ENCODE measurements at places on chromosomes 7 and 10.

GRCh38 chr7:92682330-92682729 lies 92.1 kb upstream of the FAM133B start:
- peak; percentile 47 for DNase-seq

DNA sequence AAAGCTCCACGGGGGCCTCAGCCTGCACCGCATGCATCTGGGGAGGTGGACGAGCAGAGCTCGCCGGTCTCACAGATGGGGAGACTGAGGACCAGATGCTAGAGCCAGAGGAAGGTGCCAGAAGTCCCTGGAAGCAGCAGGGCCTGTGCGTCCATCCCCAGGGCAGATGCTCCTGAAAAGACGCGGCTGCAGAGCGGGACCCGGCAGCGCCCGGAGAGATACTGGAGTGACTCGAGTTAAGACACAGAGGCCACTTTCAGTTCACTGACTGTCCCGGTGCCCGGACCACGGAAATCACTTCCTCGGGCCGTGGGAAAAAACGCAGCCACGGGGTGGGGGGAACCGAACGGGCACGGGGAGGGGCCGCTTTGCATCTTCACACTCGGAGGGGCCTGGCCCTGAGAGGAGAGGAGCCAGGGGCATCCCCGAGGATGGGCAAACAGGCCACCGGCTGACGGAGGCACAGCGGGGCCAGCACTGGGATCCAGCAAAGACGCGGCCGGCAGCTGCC lies 85.4 kb downstream of the FOXL3 start:
- DNase-seq: no peak

- DNase-seq: peak; percentile 16
Measured at GRCh38 chr7:13198727-13199126, 511.3 kb downstream of the ARL4A start.

DNA sequence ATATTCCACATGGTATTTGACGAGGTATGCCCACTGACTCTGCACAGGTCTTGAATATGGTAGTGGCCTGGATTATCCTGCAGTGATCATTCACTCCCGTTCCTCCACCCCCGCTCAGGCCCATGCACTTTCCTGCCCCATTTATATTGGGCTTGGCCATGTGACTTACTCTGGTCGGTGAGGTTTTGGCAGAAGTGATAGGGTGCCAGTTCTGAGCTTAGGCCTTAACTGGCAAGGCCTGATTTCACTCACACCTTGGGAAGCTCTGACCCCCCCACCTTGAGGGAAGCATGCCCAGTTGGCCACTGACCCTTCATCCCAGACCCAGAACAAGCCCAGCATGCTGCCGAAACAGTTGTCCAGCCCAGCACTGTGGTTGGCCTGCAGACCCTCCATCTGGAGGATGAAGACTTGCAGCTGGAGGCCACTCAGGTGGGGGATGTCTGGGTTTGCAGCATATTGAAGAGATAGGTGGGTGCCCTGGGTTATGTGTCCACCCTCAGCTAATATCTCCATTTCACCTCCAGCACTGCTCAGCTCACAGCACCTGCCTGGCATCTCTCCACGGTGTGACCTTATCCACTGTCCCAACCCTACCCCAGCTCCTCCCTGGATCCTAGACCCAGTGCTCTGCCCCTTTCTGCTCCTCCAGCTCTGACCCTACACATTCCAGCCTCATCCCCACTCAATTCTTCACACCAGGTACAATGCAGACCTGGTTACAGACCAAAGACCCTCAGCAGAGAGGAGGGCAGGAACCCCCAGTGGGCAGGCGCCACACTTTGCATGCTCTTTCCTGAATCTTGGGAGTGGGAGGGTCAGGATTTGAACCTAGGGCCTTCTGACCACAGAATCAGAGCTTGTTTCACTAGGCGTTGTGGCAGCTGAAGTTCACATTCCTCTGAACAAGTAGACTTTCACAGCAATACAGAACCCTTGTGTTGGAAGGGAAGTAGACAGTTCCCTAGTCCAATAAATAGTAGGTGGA lies 138.1 kb upstream of the CHST15 start:
- no peak for DNase-seq

- no peak for DNase-seq
Measured at GRCh38 chr10:22874189-22874854, 53.5 kb upstream of the ARMC3 start.

DNA sequence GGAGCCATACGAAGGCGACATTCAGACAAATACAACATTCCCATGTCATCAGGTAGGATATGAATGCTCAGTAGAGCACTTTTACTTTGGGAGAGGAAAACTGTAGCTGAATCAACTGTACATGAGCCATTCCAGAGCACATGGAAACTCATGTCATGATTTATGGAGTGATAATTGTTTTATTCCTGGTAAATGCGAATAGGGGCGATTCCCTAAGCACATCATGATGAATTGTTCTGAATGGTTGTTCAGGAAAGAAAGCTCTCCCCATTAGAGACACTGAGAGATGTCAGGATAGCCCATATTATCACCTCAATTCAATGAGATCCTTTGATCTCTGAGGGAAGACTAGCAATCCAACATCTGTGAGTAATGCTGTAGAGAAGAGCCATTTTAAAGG lies 243.6 kb downstream of the FOXP2 start:
- DNase-seq: no peak

DNA sequence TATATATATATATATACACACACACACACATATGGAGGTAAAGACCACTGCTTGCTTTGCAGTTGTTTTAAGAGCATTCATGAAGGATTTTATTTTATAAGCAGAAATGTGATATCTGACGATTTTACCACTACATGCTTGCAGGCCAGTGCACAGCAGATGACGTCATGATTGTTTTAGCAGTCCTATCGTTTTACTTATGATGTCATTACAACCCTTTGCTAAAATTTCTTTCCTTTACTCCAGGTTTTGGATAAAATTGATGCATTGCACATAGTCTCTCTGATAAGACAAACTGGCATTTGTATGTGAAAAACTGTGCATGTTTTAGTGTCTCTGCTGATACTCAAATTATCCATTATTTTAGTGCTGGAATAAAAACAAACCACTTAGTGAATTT lies 9.2 kb downstream of the EGFR start:
- no peak for DNase-seq

DNA sequence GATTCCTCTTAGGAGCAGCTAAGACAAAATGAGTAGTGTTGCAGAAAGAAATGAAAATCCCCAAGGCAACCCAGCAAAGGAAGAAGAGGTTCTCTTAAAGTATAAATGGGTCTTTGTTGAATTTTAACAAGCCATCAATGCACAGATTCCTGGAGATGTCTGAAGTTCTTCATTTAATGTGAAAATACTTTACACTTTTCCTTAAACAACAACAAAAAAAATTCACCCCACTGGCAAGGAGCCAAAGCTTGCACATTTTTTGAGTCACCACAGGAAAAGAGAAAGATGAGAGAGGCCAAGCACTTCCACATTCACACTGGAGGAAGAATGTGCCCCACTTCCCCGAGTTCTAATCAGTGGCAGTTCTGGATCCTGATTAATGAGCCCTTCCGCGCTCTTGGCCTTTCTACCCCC lies 286.4 kb upstream of the MEOX2 start:
- DNase-seq: peak; percentile 43

GRCh38 chr7:1241258-1241602 lies 8.6 kb downstream of the UNCX start:
- no peak for DNase-seq

DNA sequence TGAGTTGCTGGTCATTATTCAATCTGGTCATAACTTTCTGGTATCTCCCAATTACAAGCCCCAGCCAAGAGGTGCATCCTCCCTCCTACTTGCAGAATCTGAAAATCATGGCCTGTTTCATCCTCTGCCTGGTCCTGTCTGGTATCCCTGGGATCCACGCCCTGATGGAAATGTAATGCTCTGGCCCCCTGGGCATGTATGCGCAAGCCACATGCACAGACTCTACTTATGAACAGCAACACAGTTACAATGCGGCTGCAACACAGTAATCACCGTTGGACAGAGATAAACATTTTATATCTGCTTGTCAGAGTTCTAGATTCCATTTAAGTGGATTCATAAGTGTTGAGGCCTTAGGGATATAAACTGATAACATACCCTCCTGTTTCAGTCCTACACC lies 117.8 kb upstream of the ABI1 start:
- DNase-seq: no peak

GRCh38 chr10:74223755-74224529 lies 72.9 kb downstream of the ADK start:
- DNase-seq: peak; percentile 82

DNA sequence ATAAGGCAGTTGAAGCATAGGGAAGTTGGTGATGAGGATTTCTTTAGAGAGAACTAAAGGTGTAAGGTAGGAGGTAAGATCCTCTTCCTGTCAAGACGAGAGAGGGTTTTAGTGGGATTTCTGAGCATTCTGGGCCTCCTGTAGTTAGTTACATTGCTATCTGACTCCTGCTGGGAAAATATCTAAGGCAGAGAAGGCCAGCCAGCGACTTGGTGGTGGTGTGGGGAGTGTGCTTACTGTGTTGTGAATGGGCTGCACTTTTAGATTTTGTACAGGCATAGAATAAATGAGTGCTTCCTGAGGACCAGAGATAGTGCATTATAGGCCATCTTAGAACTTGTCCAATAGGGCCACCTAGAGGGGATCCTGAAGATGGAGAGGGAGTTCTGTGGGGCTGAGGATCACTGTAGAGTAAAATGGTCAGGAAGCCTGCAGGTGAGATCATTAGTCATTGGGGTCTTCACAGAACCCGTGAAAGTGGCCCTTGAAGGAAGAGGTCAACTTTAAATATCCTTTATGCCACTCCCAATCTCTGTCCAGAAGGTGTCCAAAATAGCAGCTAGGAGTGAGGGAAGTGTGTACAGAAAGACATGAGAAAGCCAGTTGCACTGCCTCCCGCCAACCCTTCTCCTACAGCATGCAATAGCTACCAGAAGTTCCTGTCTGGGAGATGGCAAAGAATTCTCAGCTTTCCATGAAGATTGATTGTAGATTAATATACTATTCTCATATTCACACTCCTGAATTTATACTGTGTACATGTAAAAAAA lies 266.6 kb downstream of the POLR1F start:
- DNase-seq: peak; percentile 80

DNA sequence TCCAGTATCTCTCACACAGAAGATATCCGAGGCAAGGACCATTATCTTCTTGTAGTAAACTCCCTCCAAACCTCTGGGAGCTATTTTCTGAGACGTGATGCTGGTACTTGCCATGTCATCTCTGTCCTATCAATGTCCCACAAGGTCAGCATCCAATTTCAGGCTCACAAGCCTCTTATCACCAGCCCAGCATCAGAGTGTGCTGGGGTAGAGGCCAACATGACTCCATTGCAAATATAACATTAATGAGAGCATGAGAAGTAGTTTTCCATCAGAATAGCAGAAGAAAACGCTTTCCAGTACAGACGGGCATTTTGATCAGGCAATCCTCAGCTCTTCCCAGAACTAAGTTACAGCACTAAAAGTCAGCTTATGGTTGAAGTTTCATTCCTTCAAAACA lies 5.6 kb downstream of the MORN4 start:
- no peak for DNase-seq

DNA sequence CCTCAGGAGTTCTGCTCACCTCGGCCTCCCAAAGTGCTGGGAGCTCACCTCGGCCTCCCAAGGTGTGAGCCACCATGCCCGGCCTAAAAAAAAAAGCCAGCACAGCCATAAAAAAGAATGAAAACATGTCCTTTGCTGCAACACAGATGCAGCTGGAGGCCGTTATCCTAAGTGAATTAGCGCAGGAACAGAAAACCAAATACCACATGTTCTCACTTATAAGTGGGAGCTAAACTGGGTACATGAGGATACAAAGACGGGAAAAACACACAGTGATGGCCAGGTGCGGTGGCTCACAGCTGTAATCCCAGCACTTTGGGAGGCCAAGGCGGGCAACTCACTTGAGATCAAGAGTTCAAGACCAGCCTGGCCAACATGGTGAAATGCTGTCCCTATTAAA lies 20.9 kb downstream of the PSPH start:
- DNase-seq: no peak

DNA sequence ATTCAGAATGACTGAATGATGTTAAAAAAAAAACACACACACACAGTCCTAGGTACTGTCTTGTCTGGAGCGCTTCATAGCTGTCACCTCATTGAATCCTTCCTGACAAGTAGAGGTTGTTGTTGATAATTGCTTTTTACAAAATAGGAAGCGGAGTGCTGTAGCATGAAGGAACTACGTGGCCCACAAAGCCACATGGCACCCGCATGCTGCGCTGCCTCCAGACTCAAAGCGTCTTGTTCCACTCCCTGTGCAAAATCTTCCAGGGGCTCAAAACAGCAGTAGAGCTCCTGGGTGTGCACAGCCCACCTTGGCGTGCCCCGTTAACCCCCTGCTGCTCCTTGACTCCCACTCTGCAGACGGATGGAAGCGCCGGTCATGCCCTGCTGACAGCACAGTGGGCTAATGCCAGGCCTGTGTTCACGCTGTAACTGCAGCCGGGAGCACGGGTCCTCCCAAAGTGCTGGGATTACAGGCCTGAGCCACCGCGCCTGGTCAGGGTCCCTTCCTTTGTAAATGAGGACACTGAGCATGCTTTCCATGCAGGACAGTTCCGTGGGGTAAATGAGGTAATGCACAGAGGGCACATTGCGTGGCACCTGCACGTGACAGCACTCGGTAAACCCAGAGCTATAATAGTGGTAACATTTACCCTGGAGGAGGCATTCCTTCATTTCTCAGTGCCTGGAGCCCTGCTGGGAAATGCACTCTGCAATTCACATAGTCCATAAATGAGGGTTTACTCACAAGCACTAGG lies 91.1 kb upstream of the GNA12 start:
- DNase-seq: no peak

DNA sequence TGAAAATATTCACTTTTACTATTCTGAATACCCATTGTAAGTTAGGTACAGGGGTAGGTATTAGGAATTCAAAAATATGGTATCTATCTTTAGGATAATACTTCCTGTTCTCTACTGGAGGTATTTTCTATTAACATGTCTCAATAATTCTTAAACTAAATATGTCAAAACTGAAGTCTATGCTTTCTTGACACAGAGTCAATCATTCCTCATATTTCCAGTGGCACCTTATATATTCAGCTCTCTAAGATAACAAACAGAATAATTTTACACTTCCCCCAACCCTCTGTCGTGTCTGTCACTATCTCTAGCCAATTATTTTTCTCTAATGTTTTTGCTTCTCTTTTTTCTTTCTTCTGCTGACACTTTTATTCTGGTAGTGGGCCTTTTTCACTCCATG lies 138.9 kb downstream of the TMEM26 start:
- no peak for DNase-seq

- no peak for DNase-seq
Measured at GRCh38 chr10:96706331-96706853, 13.9 kb downstream of the PIK3AP1 start.

DNA sequence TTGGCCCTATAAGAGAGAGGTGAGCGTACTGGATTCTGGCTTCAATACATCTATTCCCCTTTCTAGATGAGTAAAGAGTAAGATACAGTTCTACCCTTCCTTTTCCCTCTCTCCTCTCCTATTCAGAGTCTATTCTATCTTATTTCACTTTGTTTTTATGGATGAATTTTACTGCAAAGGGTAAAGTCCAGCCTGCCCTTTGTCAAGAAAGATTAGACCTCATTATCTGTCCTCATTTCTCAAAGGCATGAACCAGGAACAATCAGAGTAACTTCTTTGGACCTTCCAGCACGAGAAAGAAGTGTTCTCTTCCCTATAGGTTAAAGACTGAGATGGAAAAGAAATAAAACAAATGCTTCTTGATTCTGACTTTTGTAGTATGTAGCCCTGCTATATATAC lies 239.0 kb downstream of the PRKG1 start:
- no peak for DNase-seq

- DNase-seq: no peak
Measured at GRCh38 chr7:76375251-76375650, 16.5 kb upstream of the YWHAG start.

Measured in iris pigment epithelial cell (primary cell).